Activated CD8-positive, alpha-beta memory T cell treated with anti-CD3 and anti-CD28 coated beads, Interleukin-2, amount 10 ng/mL, durations not matched to agents 7 days and 5 days (primary cell): ENCODE measurements at places on chromosomes 7 and 10. TPM values are rescaled to one million over a fixed set of nuclear protein-coding genes. Genes with fewer than 3 reads are reported as not detected.

GRCh38 chr7:83248000-83248399 lies 85.3 kb upstream of the PCLO start:
- no peak for DNase-seq
- no peaks in the 10 kb centered on the region for H3K4me1 ChIP-seq
- H3K4me3 ChIP-seq, result no peak overlapping the region

GRCh38 chr7:158016180-158017097 lies 571.2 kb downstream of the PTPRN2 start:
- no peak overlapping the region for H3K27ac ChIP-seq
- no peak for DNase-seq
- H3K36me3 ChIP-seq, result no peaks in the 10 kb centered on the region
- no peaks in the 10 kb centered on the region for H3K27me3 ChIP-seq
- no peaks in the 10 kb centered on the region for H3K4me1 ChIP-seq
- no peak overlapping the region for H3K4me3 ChIP-seq

DNA sequence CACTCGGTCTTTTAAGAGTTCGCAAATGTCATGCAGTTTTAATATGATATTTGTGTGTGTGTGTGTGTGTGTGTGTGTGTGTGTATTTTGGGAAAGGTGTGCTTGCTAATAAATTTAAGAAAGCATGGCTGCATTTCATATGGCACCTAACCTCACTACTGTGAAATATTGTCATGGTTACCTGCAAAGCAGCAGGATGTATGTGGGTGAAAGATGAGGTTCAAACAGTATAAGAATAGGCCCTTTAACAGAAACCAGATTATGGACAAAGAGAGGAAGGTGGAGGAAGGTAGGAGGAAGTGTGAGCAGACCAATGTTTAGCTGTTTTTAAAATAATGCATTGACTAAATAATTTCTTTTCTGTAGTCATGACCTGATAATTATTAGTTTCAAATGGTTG lies 73.5 kb upstream of the CACNA2D1 start:
- DNase-seq, result no peak
- no peaks in the 10 kb centered on the region for H3K27me3 ChIP-seq
- H3K4me3 ChIP-seq, result no peak overlapping the region
- H3K4me1 ChIP-seq, result no peaks in the 10 kb centered on the region
- no peaks in the 10 kb centered on the region for H3K36me3 ChIP-seq
- no peak overlapping the region for H3K27ac ChIP-seq

Gene UCMA
- not detected for total RNA-seq

Gene ATRNL1
- total RNA-seq, result 0.87 TPM

Gene ACSL5
- total RNA-seq, result 58.1 TPM

DNA sequence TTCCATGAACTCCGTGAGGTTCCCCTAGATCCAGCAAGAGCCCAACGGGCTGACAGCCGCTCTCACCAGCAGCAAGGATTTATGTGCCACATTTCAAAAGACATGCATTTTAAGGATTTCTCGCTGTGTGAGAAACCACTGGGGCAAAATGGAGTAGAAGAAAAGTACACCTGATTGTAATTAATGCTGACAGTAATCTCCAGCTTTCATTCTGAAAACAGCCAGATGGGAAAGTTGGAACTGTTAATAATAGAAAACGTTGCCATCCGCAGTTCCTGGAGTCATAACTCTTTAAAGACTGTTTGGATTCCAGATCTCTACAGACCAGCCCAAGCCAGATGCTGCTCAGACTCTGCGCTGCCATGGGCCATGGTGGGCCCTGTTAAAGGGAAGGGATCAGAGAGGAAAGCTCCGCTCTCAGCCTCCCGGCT lies 216.9 kb upstream of the GLI3 start:
- DNase-seq, result no peak
- no peaks in the 10 kb centered on the region for H3K36me3 ChIP-seq
- H3K4me1 ChIP-seq, result peaks cover 8% of the 10 kb centered on the region

Gene HOXA7
- not detected for total RNA-seq

Gene RSPH10B2
- total RNA-seq, result 1.0 TPM

GRCh38 chr7:96127746-96128145 lies 194.2 kb downstream of the SLC25A13 start:
- no peak overlapping the region for H3K4me3 ChIP-seq
- H3K27me3 ChIP-seq, result no peaks in the 10 kb centered on the region
- no peaks in the 10 kb centered on the region for H3K4me1 ChIP-seq
- H3K27ac ChIP-seq, result no peak overlapping the region
- no peaks in the 10 kb centered on the region for H3K36me3 ChIP-seq
- DNase-seq, result no peak

Gene ADCY1
- total RNA-seq, result 1.3 TPM

Gene AZGP1
- not detected for total RNA-seq

DNA sequence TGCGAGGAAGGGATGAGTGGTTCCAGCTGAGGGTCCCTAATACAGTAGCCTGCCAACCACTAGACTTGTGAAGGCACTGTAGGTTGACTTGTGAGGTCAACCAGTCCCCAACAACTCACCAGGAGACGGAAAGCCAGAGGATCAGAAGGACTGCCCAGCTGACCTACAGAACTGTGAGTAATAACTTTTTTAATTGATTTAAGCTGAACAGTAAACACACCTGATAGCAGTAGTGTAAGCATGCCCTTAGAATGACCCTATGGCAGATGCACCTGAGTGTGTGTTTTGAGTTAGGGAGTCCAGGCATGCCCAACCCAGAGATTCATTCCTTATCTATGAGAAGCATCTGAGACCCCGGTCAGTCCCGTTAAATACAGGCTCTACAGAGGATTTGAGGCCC lies 14.1 kb downstream of the PRLHR start:
- H3K4me3 ChIP-seq, result no peak overlapping the region
- DNase-seq, result no peak
- H3K27ac ChIP-seq, result no peak overlapping the region
- peaks cover 13% of the 10 kb centered on the region for H3K27me3 ChIP-seq
- H3K36me3 ChIP-seq, result no peaks in the 10 kb centered on the region

DNA sequence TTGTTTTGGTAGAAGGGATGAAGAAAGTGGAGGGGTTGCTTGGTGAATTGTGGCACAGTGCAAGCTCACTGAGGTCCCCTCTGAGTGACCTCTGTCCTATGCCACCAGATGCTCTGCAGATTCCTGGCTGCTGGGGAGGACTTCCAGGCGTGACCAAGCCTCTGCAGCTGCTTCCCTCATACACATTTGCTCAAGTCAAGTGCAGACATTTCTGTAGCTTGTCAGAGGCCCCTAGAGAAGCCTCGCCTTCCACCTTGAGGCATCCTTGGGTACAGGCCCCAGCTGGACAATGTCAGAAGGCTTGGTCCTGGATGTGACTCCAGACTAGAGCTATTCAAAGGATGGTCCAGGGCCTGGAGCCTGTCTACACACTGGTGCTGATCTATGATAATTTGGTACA lies 464.2 kb downstream of the PLXNA4 start:
- no peaks in the 10 kb centered on the region for H3K36me3 ChIP-seq
- H3K4me1 ChIP-seq, result no peaks in the 10 kb centered on the region
- peaks cover 12% of the 10 kb centered on the region for H3K27me3 ChIP-seq
- no peak overlapping the region for H3K4me3 ChIP-seq

DNA sequence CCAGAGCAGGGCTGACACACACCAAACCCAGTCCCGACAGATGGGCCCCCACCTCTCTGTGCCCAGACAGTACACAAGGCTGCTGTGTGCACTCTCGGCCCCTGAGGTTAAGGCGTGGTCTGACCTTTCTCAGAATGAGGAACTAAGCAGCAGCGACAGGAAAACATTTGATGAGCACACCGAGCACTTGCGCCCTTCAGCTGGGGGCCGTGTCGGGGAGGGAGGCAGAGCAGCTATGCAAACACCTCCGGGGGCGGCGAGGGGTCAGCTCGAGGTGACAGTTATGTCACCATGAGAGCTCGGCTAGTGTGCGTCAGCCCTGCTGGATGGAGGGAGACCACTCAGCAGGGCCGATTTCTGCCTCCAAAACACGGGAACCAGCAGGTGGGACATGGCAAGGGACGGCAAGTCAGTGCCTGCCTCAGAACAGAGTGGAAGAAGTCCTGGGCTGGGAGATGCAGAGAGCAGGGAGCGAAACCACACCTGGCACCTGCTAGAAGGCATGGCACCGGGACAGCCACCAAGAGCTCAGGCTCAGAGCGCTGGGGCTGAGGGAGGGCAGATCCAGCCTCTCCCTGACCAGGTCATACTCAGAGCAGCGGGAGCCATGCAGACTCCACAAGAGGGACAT lies 57.4 kb downstream of the CHST15 start:
- peak overlapping the region; percentile 63 for H3K27ac ChIP-seq
- no peaks in the 10 kb centered on the region for H3K36me3 ChIP-seq
- peaks cover 11% of the 10 kb centered on the region for H3K27me3 ChIP-seq
- peak overlapping the region; percentile 28 for H3K4me3 ChIP-seq
- H3K4me1 ChIP-seq, result peaks cover 10% of the 10 kb centered on the region
- DNase-seq, result peak; percentile 64

Gene SCIN
- 1.4 TPM for total RNA-seq

Gene TCTN3
- total RNA-seq, result 69.2 TPM

Gene SLC39A12
- total RNA-seq, result not detected

Gene TRPV5
- total RNA-seq, result not detected

Gene OPN4
- total RNA-seq, result not detected

Gene AKR1E2
- 3.1 TPM for total RNA-seq

Gene RAB11FIP2
- total RNA-seq, result 16.9 TPM

Gene KAZALD1
- total RNA-seq, result not detected

Gene PIP
- total RNA-seq, result not detected

Gene CPA1
- not detected for total RNA-seq

GRCh38 chr10:4270116-4270515 lies 485.1 kb upstream of the KLF6 start:
- H3K36me3 ChIP-seq, result no peaks in the 10 kb centered on the region
- DNase-seq, result no peak
- no peak overlapping the region for H3K27ac ChIP-seq
- peaks cover 6% of the 10 kb centered on the region for H3K4me1 ChIP-seq
- H3K27me3 ChIP-seq, result peaks cover 2% of the 10 kb centered on the region

DNA sequence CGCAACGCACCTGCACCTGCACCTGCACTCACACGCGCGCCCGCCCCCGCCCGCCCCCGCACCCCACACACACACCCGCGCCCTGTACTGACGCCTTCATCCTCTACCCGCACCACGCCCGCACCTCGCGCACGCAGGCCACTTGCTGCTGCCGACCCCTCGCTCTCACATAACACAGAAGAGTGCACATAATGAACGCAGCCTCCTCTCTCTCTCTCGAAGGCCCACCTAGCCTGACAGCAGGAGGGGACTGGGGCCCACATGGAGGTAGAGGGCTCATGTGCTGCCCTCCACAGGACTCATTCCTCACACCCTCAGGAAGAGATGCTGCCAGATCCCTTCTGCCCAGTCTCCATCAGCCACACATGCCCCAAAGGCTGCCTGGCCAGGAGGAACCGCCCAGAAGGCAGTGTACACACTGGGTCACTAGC lies 432 bp upstream of the CAMK2B start:
- H3K27me3 ChIP-seq, result peaks cover 50% of the 10 kb centered on the region
- DNase-seq, result peak; percentile 38
- peak overlapping the region; percentile 51 for H3K4me3 ChIP-seq
- no peak overlapping the region for H3K27ac ChIP-seq
- H3K4me1 ChIP-seq, result peaks cover 4% of the 10 kb centered on the region

- no peaks in the 10 kb centered on the region for H3K36me3 ChIP-seq
- H3K27me3 ChIP-seq, result no peaks in the 10 kb centered on the region
- no peak overlapping the region for H3K27ac ChIP-seq
- H3K4me1 ChIP-seq, result no peaks in the 10 kb centered on the region
- DNase-seq, result no peak
- H3K4me3 ChIP-seq, result no peak overlapping the region
These were observed 189.6 kb downstream of the CTTNBP2 start for GRCh38 chr7:117683430-117684175.

DNA sequence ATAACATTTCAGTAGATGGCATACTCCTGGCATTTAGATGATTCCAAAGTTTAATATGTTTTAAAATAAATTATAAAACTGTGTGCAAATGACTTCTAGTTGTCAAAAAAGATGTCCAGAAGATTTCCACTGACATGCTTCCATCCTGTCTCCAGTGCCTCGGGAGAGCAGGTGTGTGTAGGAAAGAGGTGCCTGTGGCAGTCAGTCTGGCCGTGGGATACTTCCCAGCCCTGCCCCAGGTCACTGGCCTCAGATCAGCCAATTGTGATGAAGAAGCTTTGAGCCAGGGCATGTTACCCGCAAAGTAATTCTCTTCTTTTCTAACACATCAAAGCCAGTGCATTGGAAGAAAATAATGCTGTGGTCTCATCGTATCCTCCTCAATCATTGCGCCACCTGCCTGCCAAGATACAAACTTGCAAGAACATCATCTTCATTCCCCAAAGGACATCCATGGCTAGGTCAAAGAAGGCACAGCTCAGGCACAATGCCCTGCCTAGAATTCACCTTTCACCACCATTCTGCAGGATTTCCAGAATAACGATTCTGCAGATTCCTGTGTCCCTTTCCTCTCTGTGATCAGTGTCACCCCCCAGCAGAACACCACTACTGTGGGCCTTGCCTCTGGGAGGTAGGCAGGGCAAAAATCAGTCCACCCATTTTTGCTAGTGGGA lies 6.3 kb upstream of the KCNMA1 start:
- H3K27me3 ChIP-seq, result peaks cover 48% of the 10 kb centered on the region
- H3K4me1 ChIP-seq, result peaks cover 3% of the 10 kb centered on the region
- no peak overlapping the region for H3K27ac ChIP-seq
- no peaks in the 10 kb centered on the region for H3K36me3 ChIP-seq

GRCh38 chr10:43013065-43013464 lies 63.8 kb upstream of the RET start:
- no peak for DNase-seq
- no peak overlapping the region for H3K4me3 ChIP-seq
- no peaks in the 10 kb centered on the region for H3K4me1 ChIP-seq
- no peaks in the 10 kb centered on the region for H3K36me3 ChIP-seq
- peaks cover 13% of the 10 kb centered on the region for H3K27me3 ChIP-seq
- no peak overlapping the region for H3K27ac ChIP-seq

DNA sequence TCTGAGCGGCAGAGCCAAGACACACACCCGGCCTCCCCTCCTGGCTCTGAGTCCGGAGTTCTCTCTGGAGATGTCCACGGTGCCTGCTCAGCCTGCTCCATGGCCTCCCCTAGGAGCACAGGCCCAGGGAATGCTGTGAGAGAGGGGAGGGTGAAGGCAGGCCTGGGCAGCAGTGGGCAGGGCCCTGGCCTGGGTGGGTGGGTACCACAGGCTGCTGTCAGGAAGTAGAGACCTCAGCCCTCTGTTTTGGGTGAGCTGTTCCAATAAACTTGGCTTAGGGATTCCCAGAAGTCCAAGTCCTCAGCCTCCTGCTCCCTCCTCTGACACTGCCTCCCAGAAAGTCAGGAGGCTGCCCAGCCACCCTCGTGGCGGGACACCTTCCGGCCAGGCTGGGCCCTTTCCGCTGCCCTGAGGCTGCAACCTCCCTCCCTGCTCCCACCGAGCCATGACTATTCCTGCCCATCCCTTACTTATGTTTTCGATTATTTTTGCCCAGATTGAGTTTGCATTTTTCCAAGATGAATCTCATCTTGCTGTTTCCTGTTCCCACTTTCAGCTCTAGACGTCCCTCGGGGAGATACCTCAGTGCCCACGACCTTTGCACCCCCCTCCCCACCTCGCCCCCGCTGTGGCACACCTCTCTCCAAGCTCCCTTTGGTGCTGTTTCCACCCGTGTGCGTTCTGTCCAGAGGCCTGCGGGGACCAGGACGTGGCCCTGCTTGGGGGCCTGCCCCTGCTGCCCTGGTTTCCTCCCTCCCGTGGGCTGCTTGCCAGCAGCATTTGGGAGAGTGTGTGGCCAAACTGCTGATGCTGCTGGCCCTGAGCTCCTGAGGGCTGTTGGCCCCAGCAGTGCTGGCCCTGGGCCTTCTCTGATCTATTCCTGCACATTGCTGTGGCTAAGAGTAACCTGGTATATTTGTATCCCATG lies 5.8 kb upstream of the POLM start:
- no peak overlapping the region for H3K27ac ChIP-seq
- DNase-seq, result no peak
- H3K27me3 ChIP-seq, result no peaks in the 10 kb centered on the region
- no peaks in the 10 kb centered on the region for H3K36me3 ChIP-seq
- H3K4me3 ChIP-seq, result no peak overlapping the region
- H3K4me1 ChIP-seq, result peaks cover 5% of the 10 kb centered on the region

Gene OLAH
- 0.49 TPM for total RNA-seq
